ENCODE measurements at places on chromosomes 3 and 15. TPM values are rescaled to one million over a fixed set of nuclear protein-coding genes. Genes with fewer than 3 reads are reported as not detected.
A peak's percentile ranks its signal among the peaks of the same experiment; 100 is the strongest.

GRCh38 chr3:111237946-111238345 is 166.3 kb downstream of the NECTIN3 start:
- DNase-seq: no peak
- no peaks in the 10 kb centered on the region for H3K36me3 ChIP-seq
- H3K27me3 ChIP-seq: no peaks in the 10 kb centered on the region
- H3K4me1 ChIP-seq: peaks cover 12% of the 10 kb centered on the region
- H3K27ac ChIP-seq: no peak overlapping the region

DNA sequence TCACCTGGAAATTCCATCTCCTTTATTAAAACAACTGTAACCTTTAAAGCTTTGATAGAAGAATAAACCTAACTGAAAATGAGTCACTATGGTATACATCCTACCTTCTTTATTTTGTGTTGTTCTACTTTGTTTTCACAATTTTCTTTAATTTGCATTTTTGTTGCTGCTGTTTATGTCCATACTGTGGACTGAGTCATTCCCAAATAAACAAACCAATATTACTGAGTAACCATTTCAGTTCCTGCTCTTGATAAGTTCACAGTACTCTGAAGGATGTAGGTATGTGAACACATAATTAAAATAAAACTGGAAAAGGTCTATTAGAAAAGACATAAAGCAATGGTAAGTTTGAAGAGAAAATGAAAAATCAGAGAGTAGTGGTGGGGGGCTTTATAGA is 528.5 kb upstream of the GOLIM4 start:
- H3K27ac ChIP-seq: no peak overlapping the region
- no peaks in the 10 kb centered on the region for H3K27me3 ChIP-seq
- H3K36me3 ChIP-seq: no peaks in the 10 kb centered on the region
- DNase-seq: no peak
- H3K4me3 ChIP-seq: no peak overlapping the region

GP9 gene
- total RNA-seq: not detected

GRCh38 chr3:31449318-31449717 is 83.4 kb upstream of the STT3B start:
- DNase-seq: no peak
- no peaks in the 10 kb centered on the region for H3K36me3 ChIP-seq
- H3K4me3 ChIP-seq: no peak overlapping the region
- H3K4me1 ChIP-seq: no peaks in the 10 kb centered on the region

GCSAM gene
- total RNA-seq: not detected

GRCh38 chr3:77795013-77795412 is 755.1 kb downstream of the ROBO2 start:
- no peaks in the 10 kb centered on the region for H3K4me1 ChIP-seq
- H3K27me3 ChIP-seq: no peaks in the 10 kb centered on the region
- no peak overlapping the region for H3K27ac ChIP-seq
- H3K36me3 ChIP-seq: no peaks in the 10 kb centered on the region

DNA sequence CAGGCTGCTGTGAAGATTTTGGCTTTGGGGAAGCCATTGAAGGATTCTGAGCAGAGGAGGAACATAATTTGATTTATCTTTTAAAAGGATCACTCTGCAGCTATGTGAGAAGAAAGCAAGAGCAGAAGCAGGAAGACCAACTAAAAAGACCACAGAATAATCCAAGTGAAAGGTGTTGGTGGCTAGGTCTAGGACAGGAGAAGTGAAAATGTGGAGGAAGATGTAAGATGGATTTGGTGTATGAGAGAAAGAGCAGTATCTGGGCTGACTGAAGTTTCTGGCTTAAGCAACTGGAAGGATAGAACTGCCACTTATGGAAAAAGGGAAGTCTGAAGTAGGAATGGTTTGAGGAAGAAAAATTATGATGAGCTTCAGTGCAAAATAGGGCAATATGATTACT is 62.0 kb downstream of the SFMBT1 start:
- no peaks in the 10 kb centered on the region for H3K27me3 ChIP-seq
- no peaks in the 10 kb centered on the region for H3K4me1 ChIP-seq
- no peak overlapping the region for H3K27ac ChIP-seq
- no peaks in the 10 kb centered on the region for H3K36me3 ChIP-seq
- no peak overlapping the region for H3K4me3 ChIP-seq

- no peak overlapping the region for H3K4me3 ChIP-seq
- H3K36me3 ChIP-seq: no peaks in the 10 kb centered on the region
- no peaks in the 10 kb centered on the region for H3K27me3 ChIP-seq
- no peaks in the 10 kb centered on the region for H3K4me1 ChIP-seq
- no peak overlapping the region for H3K27ac ChIP-seq
These were observed 381.8 kb downstream of the NAALADL2 start for GRCh38 chr3:175240921-175241320.

PLA2G4D gene
- total RNA-seq: not detected

GRCh38 chr3:101388706-101389105 is 68.3 kb upstream of the IMPG2 start:
- no peaks in the 10 kb centered on the region for H3K4me1 ChIP-seq
- H3K4me3 ChIP-seq: no peak overlapping the region
- no peak overlapping the region for H3K27ac ChIP-seq
- H3K27me3 ChIP-seq: no peaks in the 10 kb centered on the region
- DNase-seq: no peak

- peak; percentile 60 for DNase-seq
- no peak overlapping the region for H3K4me3 ChIP-seq
- H3K36me3 ChIP-seq: peaks cover 8% of the 10 kb centered on the region
- H3K27ac ChIP-seq: peak overlapping the region; percentile 40
- no peaks in the 10 kb centered on the region for H3K4me1 ChIP-seq
- H3K27me3 ChIP-seq: no peaks in the 10 kb centered on the region
These were observed 82.2 kb upstream of the CTDSPL start for GRCh38 chr3:37779289-37780152.

GRAMD2A gene
- 9.0 TPM for total RNA-seq

PIGZ gene
- total RNA-seq: 9.4 TPM

DNA sequence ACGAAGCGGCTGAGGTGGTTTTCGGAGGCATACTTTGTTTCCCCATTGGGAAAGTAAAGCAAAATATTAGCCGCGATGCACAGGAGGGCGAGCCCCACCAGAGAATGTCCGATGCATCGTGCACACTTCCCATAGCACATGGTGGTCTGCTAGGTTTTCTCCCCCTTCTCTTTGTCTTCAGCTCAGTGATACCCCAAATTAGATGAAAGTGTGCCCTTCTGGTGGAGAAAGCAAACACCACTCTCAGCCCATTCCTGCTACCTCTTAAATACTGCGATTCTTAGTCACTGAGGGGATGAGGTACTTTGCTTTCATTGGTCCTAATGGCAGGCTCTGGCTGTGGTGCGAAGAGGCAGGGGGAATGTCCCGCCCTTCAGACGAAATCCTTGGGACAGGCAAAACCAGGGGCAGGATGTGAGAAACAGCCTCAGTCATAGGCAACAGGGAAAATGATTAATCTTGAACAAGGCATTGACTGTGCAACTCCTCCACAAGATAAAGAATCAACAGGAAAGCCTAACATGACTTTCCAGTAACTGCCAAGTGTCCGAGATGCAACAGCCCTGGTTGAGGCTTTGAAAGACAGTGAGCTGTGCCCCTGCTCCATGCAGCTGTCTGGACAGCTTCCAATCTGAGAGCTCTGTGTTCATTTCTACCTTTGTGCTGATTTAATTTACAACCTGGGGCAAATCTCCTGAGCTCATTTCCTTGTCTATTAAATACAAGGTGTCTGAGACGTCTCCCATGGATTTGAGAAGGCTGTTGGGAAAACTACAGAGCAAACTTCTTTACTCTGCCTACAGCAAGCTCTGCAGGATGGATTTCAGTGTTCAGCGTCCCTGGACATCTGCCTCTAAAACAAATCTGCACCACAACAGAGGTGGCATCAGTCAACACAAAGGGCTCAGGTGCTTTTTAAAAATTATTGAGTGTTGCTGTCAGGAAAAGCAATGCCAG is at the start of gene TM4SF1:
TSS of gene TM4SF1 (minus strand) at position 242 of the 957 bp plus-strand sequence. CDS start at position 140, 102 bp downstream.
- peak within 1 kb of the TSS; percentile 94 for H3K27ac ChIP-seq
- peaks cover 40% of the 10 kb centered on the region for H3K4me1 ChIP-seq
- peak; percentile 16 for DNase-seq
- H3K4me3 ChIP-seq: no peak within 1 kb of the TSS
- no peaks in the 10 kb centered on the region for H3K27me3 ChIP-seq
- no peaks in the 10 kb centered on the region for H3K36me3 ChIP-seq

SH3BP5 gene
- total RNA-seq: 90.4 TPM

GRCh38 chr3:161212171-161212771 is 8.8 kb upstream of the NMD3 start:
- no peak overlapping the region for H3K27ac ChIP-seq
- peaks cover 9% of the 10 kb centered on the region for H3K4me1 ChIP-seq
- H3K27me3 ChIP-seq: no peaks in the 10 kb centered on the region
- H3K36me3 ChIP-seq: no peaks in the 10 kb centered on the region
- H3K4me3 ChIP-seq: no peak overlapping the region
- no peak for DNase-seq

GABRB3 gene
- 46.7 TPM for total RNA-seq

- no peaks in the 10 kb centered on the region for H3K36me3 ChIP-seq
These were observed 184.2 kb downstream of the GREM1 start for GRCh38 chr15:32901995-32902394.

GRCh38 chr3:178067721-178068120 is 468.5 kb upstream of the KCNMB2 start:
- H3K27me3 ChIP-seq: no peaks in the 10 kb centered on the region
- no peaks in the 10 kb centered on the region for H3K36me3 ChIP-seq
- no peak overlapping the region for H3K4me3 ChIP-seq

DCP1A gene
- total RNA-seq: 30.6 TPM

DNA sequence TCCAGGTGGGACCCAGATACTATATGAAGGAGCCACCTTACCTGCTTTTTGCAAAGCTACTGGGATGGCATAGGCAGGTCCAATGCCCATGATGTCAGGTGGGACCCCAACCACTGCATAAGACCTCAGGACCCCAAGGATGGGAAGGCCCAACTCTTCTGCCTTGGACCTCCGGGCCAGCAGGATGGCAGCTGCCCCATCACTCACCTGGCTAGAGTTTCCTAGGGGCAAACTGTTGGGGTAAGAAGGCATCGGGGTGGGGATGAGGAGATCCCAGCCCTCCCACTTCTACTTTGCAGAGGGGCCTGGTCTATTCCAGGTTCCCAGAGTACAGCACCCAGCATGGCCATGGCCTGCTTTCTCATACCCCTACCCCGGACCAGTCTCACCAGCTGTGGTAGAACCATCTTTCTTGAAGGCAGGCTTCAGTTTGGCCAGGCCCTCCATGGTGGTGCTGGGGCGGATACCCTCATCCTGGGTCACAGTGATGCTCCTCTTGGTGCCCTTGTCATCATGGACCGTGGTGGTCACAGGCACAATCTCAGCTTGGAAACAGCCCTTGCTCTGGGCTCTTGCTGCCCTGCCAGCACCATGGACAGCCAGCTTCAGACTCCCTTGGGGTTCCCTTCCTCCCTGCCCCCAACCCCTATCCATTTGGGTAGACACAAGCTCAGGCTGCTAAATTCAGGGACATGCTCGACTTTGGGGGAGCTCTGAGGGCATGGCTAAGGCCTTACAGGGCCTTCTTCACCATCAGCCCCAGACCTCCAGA is 10.6 kb downstream of the ACAA1 start:
- no peak for DNase-seq
- H3K4me3 ChIP-seq: no peak overlapping the region
- H3K36me3 ChIP-seq: peaks cover 93% of the 10 kb centered on the region
- no peak overlapping the region for H3K27ac ChIP-seq

ROPN1 gene
- total RNA-seq: 0.54 TPM

DNA sequence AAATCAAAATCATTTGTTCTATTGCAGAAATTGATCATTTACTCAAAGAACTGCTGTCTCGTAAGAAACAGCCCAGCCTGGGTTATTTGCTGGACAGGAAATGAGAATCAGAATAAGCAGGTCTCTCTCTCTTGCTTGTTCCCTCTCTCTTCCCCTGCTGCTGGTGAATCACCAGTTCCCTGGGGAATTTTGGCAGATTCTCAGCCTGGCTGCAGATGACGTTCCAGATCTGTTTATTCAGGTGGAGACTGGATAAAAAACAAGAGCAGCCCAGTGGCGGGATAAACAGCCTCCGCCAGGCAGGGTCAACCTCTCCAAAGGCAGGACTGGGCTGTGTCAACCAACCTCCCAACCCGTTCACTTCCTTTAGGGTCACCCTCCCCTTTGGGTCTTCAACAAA is 72.1 kb downstream of the LRIG1 start:
- peak; percentile 90 for DNase-seq
- peak overlapping the region; percentile 76 for H3K27ac ChIP-seq
- no peaks in the 10 kb centered on the region for H3K36me3 ChIP-seq
- no peak overlapping the region for H3K4me3 ChIP-seq

DNA sequence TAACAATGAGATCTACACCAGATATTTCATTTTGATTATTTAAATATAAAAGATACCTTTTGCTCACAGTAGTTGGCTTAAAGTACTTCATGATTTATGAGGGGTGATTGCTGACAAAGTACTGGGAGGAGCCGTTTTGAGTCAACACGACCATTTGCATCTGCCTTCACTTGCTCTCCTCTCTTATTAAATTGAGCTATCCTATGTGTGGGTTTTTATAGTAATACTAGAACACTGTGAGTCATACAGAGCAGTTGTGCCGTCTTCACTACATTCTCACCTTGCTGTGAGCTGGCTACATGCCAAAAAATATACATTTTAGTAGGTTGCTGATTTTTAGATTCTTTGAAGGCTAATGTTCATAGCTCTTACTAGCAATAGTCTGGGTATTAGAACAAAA is 161.2 kb downstream of the ALCAM start:
- H3K4me3 ChIP-seq: no peak overlapping the region
- H3K36me3 ChIP-seq: no peaks in the 10 kb centered on the region
- no peak overlapping the region for H3K27ac ChIP-seq

RBMS3 gene
- 171 TPM for total RNA-seq

GRCh38 chr3:167830007-167830406 is 94.5 kb downstream of the SERPINI1 start:
- no peak overlapping the region for H3K27ac ChIP-seq
- no peaks in the 10 kb centered on the region for H3K27me3 ChIP-seq
- H3K4me3 ChIP-seq: no peak overlapping the region
- no peaks in the 10 kb centered on the region for H3K4me1 ChIP-seq
- peak; percentile 71 for DNase-seq

NPHP3 gene
- total RNA-seq: 74.4 TPM

CPB1 gene
- not detected for total RNA-seq

GRCh38 chr3:117355566-117355965 is 646.0 kb downstream of the TUSC7 start:
- no peaks in the 10 kb centered on the region for H3K4me1 ChIP-seq
- no peak overlapping the region for H3K4me3 ChIP-seq
- no peaks in the 10 kb centered on the region for H3K27me3 ChIP-seq
- H3K27ac ChIP-seq: no peak overlapping the region

GNAT1 gene
- not detected for total RNA-seq

DNA sequence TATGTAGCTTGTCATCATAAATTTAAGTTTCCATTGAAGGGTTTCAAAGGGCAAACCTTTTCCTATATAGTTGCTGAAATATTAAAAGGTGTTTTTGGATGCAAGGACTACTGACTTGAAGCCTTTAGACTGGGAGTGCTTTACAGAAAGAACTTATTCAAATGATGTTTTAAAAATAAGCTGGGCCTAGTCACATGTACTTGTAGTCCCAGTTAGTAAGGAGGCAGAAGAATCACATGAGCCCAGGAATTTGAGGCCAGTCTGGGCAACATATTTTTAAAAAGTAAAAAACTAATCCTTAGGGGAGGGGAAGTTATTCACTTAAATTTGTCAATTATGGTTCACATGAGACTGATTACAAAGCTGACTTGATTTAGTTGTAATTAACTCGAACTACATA is 65.0 kb downstream of the SMARCC1 start:
- no peak overlapping the region for H3K27ac ChIP-seq
- DNase-seq: no peak
- peaks cover 12% of the 10 kb centered on the region for H3K36me3 ChIP-seq
- no peaks in the 10 kb centered on the region for H3K27me3 ChIP-seq
- H3K4me1 ChIP-seq: no peaks in the 10 kb centered on the region

GRCh38 chr15:60540002-60540651 is 61.2 kb upstream of the ICE2 start:
- H3K36me3 ChIP-seq: no peaks in the 10 kb centered on the region
- no peaks in the 10 kb centered on the region for H3K27me3 ChIP-seq
- peaks cover 5% of the 10 kb centered on the region for H3K4me1 ChIP-seq
- no peak overlapping the region for H3K4me3 ChIP-seq
- no peak for DNase-seq
- no peak overlapping the region for H3K27ac ChIP-seq

All from thyroid gland (tissue), 4 donors.